Fibroblast of mammary gland (primary cell): ENCODE measurements at places on chromosomes 2 and 18.

GRCh38 chr2:219765231-219765911 lies 137.9 kb downstream of the SLC4A3 start:
- DNase-seq: peak; percentile 14

GRCh38 chr2:176206136-176206535 lies 17.7 kb downstream of the HOXD1 start:
- DNase-seq: peak; percentile 61

DNA sequence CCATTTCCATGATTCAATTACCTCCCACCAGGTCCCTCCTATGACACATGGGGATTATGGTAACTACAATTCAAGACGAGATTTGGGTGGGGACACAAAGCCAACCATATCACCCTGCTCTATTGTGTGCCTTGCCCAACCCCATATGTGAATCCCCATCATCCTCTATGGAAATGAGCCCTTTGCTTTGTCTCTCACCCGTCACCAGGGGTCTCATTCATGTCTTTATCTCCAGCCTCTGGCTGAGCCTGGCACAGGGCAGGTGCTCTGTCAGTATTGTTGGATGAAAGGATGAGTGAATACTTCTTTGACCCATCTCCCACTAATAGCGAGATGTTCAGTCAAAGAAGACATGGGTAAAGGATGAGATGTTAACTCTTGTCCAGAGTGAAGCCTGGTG lies 116.6 kb upstream of the LGALSL start:
- no peak for DNase-seq

GRCh38 chr2:95036596-95037383 lies 11.3 kb downstream of the MAL start:
- no peak for DNase-seq

- peak; percentile 87 for DNase-seq
Measured at GRCh38 chr2:150480241-150480640, 7.2 kb downstream of the RND3 start.

DNA sequence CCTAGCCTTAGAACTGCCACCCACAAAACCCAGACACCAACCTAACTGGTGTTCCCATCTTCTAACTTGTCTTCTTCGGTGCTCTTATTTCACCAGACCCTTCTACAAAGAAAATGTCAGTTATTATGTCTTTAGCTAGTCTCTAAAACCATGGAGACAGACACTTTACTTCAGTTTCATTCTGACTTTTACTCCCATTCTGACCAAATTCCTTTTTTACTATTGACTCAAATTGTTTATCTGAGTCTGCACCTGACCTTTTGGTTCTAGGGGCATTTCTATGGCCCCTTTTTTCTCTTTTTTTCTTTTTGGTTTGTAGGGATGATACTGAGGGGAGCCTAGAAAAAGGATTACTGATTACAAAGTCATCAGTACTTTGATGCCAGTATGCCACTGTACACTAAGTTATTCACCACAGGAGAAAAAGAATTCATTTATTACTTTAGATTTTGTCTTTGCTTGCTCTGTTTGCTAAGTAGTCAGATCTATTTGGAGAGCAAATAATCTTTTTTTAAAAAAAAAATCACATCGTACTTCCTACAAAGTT lies 6.8 kb upstream of the SLC1A4 start:
- no peak for DNase-seq

DNA sequence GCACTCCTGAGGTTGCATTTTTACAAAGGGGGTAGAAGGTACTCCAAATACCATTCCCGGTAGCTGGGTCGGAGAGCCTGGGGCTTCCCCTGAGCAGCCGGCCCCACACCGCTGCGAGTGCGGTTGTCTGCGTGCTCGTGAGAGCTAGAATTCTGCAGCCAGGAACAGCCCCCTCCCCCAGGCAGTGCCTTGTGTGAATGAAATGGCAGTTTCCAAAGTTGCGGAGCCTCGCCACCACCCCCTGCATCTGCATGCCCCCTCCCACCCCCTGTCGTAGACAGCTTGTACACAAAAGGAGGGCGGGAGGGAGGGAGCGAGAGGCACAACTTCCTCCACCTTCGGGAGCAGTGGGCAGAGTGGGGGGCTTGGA lies 1.1 kb downstream of the MYCN start:
- no peak for DNase-seq

GRCh38 chr2:108585436-108585835 lies 51.2 kb downstream of the LIMS1 start:
- DNase-seq: peak; percentile 28

- DNase-seq: peak; percentile 55
Measured at GRCh38 chr2:96540136-96540535, 3.6 kb downstream of the ARID5A start.

DNA sequence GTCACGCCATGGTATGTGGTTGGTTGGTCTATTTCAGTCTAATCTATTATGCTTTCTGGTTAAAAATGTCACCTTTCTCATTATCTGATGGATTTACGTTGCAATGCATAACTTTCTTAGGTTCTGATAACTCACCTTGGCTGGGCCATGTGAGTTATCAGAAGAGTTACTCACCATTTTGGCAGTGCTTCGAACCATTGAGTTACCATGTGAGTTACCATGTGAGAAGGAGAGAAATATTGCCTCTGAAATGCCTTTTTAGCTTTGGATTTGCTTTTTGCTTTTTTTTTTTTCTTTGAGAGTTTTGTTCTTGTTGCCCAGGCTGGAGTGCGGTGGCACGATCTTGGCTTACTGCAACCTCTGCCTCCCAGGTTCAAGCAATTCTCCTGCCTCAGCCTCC lies 1.6 kb downstream of the SMARCAL1 start:
- DNase-seq: no peak
